ENCODE measurements at places on chromosomes 6 and 20.

- no peak for DNase-seq
Measured at GRCh38 chr6:154428897-154429296, 72.3 kb upstream of the IPCEF1 start.

GRCh38 chr6:122431780-122432179 is 32.3 kb downstream of the HSF2 start:
- no peak for DNase-seq

DNA sequence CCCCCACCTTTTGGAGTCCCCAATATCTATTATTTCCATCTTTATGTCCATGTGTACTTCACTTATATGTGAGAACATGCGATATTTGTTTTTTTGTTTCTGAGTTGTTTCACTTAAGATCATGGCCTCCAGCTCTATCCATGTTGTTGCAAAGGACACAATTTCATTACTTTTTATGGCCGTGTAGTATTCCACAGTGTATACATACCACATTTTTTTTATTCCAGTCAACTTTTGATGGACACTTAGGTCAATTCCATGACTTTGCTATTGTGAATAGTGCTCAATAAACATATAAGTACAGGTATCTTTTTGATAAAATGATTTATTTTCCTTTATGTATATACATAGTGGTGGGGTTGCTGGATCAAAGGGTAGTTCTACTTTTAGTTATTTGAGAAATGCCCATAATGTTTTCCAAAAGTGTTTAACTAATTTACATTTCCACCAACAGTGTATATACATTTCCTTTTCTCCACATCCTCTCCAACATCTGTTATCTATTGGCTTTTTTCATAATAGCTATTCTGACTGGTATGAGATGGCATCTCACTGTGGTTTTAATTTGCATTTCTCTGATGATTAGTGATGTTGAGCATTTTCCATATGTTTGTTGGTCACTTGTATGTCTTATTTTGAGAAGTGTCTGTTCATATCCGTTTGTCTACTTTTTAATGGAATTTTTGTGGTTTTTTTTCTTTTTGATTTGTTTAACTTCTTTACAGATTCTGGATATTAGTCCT is 34.0 kb upstream of the COL10A1 start:
- no peak for DNase-seq

GRCh38 chr20:14444106-14444505 is 106.7 kb upstream of the FLRT3 start:
- no peak for DNase-seq

DNA sequence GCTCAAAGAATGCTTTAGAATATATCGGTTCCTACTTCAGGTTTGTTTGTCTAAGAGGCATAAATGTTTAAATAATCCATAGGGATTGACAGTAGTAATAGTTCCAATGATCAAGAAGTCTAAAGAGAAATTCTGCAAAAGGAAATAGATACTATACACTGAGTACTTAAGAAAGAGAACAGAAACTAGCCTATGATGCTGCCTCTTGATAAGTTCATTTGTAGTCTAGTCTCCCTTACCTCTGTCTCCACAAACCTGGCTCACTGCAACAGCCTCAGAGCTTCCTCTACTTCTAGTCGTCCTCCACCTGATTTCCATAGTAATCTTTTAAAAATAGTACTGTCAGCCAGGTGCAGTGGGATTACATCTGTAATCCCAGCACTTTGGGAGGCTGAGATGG is 511.8 kb downstream of the LMBRD1 start:
- DNase-seq: no peak
